ENCODE measurements at places on chromosomes 5 and 9.

- DNase-seq: no peak
Measured at GRCh38 chr5:77563475-77563874, 71.4 kb upstream of the WDR41 start.

DNA sequence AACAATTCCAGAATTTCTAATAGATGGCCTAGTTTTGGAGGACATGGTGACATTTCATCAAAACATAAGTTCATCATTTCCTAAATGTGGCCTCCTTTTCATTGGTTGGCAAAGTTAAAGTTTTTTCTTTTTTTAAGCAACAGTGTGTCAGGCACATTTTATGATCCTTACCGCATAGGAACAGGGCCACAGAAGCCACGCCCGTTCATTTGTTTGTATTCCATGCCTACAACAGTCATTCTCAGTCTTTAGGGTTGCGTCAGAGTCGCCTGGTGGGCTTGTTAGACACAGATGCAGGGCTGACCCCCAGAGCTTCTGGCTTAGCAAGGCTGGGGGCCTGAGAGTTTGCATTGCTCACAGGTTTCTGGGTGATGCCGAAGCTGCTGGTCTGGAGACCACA is 130.2 kb downstream of the HSD17B3 start:
- DNase-seq: no peak

DNA sequence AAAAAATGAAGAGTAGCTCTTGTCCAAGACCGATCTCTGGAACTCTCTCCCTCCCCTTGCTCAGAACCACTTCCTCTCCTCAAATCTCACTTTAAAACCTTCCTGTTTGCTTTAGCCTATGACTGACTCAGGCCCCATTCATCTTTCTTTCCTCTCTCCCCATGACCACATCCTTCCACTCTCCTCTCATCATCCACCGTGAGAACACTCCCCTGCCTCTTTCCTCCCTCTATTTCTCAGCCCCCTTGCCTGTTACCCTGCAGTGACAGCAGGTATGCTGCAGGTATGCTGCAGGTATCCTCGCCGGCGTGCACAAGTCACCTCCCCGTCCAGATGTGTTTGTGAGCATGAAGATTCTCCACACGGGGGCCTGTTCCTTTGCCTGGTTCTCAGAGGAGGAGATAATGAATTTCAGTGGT is 505.3 kb downstream of the CCDC171 start:
- peak; percentile 79 for DNase-seq

GRCh38 chr9:22898591-22898990 is 452.0 kb downstream of the DMRTA1 start:
- no peak for DNase-seq

DNA sequence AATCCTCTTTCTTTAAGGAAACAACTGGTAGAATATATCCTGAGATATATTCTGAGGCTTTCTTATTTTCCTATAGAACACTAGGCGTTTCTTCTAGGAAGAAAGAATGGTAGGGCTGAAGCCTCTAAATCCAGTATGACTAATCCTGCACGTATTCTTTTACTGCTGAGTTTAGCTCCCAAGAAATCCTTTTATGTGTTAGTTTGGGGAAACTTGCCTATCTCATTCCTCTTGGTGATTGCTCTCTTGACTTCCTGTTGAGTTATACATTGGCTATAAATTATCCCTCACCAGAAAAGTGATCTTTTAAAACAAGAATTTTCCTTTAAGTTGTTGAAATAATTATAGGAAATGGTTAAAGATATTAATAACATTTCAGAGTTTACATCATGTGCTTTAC is 422.9 kb downstream of the TMEM161B start:
- no peak for DNase-seq

DNA sequence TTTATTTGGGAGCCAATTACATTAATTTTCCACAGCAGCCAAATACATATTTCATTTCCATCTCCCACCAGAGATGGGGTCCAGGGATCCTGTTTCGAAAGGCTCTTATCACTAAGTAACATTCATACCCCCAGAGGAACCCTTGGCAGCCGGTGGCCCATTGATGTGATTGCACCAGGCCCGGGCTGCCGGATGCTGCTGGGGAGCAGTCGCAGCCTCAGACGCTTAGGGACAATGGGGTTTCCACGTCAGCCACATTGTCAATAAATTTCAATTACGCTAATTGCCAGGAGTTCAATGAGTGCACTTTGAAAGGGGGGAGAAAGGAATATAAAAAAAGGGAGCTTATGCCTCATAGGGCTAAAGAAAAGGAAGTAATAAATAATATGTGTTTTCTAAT is 478.8 kb upstream of the ADAMTS16 start:
- no peak for DNase-seq

DNA sequence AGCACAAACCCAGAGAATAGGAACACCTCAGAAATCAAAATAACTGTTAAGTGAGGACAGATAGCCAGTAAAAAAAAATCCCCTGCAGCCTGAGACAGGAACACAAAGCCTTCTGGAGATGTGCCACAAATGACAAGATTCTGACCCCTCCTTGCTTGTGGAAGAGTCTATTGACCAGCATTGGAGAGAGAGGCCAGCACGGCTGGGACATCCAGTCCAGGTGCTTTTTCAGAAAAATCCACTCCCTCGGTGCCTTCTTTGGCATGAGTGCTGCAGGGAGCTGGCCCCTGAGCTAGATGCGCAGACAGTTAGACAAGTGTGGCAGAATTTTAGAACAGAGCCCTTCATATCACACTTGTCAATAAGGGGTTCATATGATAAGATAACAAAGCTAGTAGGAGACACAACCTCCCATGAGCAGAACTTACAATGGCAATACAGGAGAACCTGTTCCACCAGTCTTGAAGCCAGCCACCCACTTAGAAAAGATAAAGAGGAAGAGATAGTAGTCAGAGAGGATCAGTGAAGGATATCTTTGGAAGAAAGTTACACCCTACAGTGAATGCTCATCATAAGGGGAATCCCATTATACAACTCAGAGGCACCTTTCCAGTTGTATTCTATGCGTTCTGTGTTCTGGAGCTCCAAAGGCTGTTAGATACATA is 298.4 kb downstream of the TLE1 start:
- no peak for DNase-seq

GRCh38 chr5:136197462-136198142 is 4.6 kb upstream of the SMIM32 start:
- DNase-seq: no peak

- no peak for DNase-seq
Measured at GRCh38 chr9:107435415-107435814, 54.2 kb downstream of the KLF4 start.

DNA sequence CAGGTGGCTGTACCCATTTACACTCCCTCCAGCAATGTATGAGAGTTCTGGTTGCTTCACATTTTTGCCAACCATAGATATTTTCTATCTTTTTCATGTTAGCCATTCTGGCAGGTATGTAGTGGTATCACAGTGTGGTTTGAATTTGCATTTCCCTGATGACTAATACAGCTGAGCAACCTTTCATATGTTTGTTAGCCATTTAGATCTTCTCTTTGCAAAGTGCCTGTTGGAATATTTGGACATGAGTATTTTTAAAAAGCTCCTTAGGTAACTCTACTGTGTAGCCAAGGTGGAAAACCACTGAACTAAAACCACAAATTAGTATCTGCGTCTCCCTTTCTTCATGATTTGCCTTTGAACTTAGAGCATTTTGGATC is 31.9 kb downstream of the IRF1 start:
- DNase-seq: peak; percentile 68

- DNase-seq: no peak
Measured at GRCh38 chr5:65047948-65048690, 279.4 kb downstream of the CWC27 start.

DNA sequence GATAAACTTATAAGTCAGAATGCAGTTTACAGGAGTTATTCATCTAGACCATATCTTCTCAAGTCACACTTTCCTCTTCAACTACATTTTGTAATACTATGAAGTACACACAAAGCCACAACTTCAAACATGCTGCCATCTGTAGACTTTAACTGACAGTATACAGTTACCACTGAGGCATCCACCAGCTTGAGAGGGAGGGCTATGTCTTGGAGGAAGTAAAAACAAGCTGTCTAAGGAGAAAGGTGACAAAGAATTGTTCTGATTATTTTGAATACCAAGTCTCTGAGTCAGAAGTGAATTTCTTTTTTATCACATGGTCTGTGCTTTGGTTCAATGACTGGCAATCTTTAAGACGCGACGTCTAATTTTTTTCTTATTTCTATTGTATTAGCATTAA is 97.6 kb upstream of the CDH10 start:
- no peak for DNase-seq

DNA sequence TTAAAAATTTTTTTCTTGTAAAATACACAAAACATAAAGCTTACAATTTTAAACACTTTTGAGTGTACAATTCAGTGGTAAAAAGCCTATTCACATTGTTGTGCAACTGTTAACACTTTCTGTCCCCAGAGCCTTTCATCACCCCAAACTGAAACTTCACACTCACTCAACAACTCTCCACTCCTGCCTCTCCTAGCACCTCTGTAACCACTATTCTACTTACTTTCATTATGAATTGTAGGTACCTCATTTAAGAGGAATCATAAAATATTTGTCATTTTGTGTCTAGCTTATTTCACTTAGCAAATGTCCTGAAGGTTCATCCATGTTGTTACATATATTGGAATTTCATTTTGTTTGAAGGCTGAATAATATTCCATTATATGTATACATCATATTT is 4.3 kb upstream of the ZNF510 start:
- no peak for DNase-seq
